ENCODE measurements at places on chromosomes 2 and 18.

DNA sequence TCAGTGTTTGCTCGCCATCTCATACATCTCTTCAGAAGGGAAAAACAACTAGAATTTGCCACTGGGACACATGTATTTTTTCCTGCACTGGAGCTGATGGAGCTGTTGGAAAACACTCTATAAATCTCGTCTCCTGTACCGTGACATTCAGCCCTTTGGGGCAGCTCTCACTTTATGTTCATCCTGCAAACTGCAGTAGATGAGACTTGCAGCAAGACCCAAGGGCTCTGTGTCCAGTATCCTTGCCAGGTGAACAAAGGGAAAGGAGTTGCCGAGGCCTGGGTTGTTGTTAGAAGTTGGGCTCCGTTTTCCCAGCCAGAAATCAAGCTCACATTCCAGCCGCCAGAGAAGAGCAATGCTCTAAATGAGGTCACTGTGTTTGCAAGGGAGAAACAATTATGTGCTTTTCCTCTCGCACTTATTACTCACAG lies 285.1 kb downstream of the SLC4A3 start:
- no peak for DNase-seq

- DNase-seq = no peak
These were observed 89.1 kb downstream of the NDUFA10 start for GRCh38 chr2:239935789-239936758.

DNA sequence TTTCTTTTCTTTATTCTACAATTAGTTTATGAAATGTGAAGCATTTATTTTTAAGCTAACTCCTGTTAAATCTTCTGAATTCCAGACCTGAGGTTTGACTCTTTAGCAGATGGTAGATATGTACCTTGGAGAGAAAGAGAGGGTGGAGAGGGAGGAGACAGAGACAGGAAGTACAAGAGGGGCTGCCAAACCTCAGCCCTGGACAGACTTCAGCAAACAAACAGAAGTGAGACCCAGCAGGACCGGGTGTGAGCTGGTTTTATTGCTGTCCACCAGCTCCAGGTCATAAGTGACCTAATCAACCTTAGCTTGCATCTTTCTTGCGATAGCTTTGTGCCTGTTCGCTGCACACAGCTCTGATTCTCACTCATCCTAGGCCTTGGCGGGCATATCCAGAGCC lies 168.6 kb downstream of the CNTNAP5 start:
- DNase-seq = no peak

DNA sequence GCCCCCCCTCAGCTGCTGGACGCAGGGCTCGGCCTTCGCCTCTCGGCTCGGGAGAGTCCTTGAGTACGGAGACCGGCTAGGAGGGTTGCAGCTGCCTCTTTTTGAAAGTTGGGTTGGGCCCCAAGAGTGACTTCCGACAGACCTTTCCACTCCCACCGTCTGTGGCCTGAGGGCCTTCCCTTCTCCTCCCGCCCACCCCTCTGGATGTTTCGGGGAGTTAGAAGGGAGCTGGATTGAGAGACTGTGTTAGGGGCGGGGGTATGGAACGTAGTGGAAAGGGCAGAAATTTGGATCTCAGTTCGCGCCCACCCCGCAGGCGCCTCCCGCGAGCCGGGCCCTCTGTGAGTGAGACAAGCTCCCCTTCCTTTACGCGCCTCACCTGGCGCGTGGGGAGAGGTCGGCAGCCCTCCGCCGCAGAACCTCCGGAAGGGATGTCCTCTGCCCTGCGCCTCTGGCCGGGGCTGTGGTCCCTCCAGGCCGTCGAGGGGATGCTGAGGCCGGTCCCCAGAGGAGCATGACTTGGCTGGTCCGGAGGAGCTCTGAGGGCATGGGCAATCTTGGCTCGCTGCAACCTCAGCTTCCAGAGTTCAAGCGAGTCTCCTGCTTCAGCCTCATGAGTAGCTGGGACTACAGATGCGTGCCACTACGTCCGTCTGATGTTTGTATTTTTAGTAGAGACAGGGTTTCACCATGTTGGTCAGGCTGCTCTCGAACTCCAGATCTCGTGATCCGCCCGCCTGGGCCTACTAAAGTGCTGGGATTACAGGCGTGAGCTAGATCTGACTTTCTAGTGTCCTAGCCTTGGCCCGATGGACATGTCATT lies 15.9 kb downstream of the C2orf74 start:
- no peak for DNase-seq

DNA sequence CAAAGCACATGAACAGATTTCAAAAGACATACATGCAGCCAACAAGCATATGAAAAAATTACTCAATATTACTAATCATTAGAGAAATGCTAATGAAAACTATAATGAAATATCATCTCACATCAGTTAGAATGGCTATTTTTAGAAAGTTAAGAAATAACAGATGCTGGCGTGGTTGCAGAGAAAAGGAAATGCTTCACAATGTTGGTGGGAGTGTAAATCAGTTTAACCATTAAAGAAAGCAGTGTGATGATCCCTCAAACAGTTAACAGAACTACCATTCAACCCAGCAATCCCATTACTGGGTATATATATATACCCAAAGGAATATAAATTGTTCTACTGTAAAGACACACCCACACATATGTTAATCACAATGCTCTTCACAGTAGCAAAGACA lies 117.7 kb upstream of the SETBP1 start:
- DNase-seq = no peak

- no peak for DNase-seq
These were observed 29.9 kb upstream of the ALKAL2 start for GRCh38 chr2:317501-318424.

DNA sequence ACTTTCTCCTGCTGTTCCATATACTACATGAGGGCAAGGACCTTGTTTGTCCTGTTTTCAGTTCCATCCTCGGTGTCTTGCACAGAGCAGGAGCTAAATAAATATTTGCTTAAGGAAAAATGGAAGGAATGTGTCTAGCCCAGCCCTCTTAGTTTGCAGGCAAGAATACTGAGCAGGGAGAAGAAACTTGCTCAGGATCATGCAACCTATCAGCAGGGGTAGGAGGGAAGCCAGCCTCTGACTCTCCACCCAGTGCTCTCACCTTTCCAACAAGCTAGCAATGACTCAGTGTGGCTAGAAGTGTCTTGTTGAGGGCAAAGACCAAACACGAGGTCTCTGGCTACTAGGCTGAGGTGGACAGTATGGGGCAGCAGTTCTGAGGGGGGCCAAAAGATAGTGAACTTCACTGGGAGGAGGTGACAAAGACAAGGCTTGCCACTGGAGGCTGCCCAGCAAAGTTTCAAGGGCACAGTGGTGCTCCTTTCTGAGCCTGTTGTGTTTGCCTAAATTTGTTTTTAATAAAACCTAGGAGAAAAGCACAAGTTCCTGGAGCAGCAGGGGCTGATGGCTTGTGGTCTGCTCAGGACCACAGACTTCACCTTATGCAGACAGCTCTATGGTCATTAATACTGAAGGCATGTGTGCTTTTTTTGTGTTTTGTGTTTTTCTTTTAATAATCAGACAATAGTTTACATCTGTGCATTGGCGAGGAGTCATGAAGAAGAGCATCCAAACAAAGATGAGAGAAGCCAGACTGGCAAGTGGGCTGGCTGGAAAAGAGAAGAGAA lies 49.1 kb upstream of the CTAGE1 start:
- DNase-seq = no peak

DNA sequence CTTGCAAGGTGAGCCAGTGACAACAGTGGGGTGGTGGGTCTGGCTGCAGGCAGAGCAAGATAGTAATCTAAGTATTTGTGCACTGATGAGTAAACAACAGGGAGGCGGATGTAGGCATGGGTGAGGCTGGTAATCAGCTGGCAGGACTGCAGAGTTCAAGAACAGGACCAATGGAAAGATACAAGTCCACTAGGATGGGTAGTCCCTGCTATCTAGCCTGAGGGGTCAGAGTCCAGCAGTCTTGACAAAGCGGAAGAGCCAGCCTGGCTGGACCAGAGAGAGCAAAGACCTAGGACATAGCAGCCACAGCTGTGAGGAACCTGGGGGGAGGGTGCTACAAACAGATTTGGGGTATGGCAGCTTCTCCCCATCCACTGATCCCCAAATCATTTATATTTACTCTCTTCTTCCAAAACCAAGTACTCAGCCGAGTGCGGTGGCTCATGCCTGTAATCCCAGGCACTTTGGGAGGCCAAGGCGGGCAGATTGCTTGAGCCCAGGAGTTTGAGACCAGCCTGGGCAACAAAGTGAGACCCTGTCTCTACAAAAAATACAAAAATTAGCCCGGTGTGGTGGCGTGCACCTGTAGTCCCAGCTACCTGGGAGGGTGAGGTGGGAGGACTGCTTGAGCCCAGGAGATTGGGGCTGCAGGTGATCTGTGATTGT lies 25.9 kb downstream of the VIL1 start:
- no peak for DNase-seq

All from cerebellar nuclear complex (tissue), 1 donor.